Small intestine (tissue), 16 donors: ENCODE measurements at places on chromosomes 1 and 21. TPM values are rescaled to one million over a fixed set of nuclear protein-coding genes. Genes with fewer than 3 reads are reported as not detected.
A peak's percentile ranks its signal among the peaks of the same experiment; 100 is the strongest.

- no peak for DNase-seq
These were observed 9.1 kb downstream of the CTSE start for GRCh38 chr1:206014601-206015000.

The AVPR1B gene
- not detected for polyA plus RNA-seq

The PLA2G2C gene
- not detected for polyA plus RNA-seq

DNA sequence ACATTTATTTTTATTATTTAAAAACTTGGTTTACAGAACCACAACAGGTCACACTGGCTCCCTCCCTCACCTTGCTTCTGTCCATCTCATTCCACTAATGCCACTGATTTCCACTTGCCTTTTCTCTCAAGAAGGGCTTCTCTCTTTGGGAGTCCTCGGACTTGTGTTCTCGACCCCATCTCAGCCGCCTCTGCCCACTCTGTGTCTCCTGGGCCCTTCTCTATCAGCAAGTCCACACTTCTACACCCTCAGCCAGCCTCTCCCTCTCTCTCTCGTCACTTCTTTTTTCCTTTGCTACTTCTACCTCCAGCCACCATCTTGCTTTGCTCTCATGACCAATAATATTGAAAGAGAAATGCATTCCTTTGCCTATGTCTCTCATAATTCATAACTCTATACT is 129.4 kb downstream of the HMGB4 start:
- DNase-seq = no peak

GRCh38 chr1:22877112-22877915 is 95.4 kb downstream of the LACTBL1 start:
- no peak for DNase-seq

DNA sequence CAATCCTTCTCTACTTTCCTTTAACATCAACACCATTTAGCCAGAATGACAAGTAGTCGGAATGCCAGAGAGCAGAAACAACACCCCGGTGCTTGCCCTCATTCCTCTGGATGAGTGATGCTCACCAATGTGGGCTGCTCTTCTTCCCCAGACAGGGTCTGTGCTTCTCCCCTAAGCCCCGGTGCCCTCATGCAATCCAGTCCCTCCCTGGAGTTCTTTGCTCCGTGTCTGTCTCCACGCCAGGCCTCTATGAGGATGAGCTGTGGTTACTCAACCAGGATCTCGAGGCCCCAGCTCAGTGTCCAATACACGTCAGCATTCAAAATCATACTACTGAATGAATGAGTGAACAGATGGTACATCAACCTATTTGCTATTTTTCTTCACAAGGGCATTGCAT is 29.7 kb upstream of the PDE9A start:
- no peak for DNase-seq

DNA sequence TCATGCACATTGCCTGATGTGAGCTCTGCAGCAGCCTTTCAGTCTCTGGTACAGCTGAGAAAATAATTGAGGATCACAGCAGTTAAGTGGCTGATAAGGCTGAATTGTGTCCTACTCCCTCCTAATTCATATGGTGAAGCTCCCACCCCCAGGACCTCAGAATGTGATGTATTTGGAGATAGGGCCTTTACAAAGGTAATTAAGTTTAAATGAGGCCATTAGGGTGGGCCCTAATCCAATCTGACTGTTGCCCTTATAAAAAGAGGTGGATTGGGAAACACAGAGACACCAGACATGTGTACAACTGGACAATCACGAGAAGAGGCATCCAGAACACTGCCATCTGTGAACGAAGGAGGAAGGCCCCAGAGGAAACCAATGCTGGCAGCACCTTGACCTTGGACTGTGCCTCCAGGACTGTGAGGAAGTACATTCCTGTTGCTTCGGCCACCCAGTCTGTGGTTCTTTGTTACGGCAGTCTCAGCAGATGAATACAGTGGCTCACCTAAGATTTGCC is 148.1 kb downstream of the TRABD2B start:
- DNase-seq = peak; percentile 70

DNA sequence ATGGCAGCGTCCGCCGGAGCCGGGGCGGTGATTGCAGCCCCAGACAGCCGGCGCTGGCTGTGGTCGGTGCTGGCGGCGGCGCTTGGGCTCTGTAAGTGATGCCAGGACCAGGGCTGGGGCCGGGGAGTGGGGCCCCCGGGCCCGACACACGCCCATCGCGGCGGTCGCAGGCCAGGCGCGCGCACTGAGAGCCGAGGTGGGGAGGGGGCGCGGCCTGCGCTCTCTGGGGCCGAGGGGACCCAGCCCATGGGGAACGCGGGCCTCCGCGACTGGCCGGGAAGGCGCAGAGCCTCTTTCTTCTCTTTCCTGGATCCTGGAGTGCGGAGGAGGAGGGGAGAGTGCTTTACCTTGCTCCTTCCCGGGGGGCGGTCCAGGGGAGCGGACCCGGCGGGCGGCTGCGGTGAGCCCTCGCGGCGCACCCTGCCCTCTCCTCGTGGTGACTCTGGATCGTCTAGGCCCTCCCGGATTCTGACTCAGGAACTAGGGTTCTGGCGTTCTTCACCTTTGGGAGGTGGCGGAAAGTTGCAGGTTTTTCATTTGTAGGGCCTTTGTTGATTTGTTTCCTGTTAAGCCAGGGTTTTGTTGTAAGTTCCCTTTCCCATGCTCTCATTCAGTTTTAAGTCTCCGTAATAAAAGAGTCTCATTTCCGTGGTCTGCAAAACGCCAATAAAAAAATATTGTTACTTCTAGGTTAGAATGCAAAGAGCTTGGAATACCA is 529 bp downstream of the MPZL1 start:
- peak; percentile 72 for DNase-seq

DNA sequence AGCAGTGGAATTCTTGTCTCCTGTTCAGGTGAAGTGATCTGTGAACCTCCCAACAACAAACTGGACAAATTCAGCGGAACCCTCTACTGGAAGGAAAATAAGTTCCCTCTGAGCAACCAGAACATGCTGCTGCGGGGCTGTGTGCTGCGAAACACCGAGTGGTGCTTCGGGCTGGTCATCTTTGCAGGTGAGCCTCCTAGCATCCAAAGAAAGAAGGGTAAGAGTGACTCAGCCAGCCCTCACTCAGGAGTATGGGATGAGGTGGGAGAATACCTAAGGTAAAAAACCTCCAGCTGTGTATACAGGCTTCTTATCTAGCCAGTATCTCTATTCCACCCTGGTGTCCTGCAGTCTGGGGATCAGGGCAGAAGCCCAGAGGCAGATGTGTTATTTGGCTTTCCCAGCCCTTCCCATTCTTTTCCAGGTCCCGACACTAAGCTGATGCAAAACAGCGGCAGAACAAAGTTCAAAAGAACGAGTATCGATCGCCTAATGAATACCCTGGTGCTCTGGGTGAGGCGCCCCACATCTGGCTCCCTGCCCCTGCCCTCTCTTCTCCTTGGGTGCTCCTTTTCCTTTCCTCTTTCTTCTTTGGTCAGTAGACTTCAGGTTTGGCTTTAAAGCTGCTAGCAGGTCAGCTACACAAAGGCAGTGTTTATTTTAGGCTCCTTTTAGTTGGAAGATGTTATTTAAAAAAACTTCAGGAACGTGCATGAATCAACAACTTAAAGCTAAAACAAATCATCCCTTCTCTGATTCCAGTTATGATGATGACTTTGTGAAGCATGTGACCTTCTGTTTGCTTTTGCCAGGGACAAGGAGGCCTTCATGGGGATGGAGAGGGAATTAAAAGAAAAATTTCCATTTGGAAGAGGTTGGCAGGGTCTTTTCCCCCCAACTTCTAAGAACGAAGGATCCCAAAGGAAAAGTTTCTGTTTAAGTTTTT is 9.0 kb downstream of the ATP8B2 start:
- no peak for DNase-seq

- DNase-seq = no peak
These were observed 107.1 kb downstream of the PLPPR4 start for GRCh38 chr1:99371413-99371812.

The COL9A2 gene
- polyA plus RNA-seq = 2.4 TPM
